ENCODE measurements at places on chromosomes 16 and 17.

- no peak for DNase-seq
Observed at GRCh38 chr16:50160495-50161164, 7.5 kb downstream of the TENT4B start.

DNA sequence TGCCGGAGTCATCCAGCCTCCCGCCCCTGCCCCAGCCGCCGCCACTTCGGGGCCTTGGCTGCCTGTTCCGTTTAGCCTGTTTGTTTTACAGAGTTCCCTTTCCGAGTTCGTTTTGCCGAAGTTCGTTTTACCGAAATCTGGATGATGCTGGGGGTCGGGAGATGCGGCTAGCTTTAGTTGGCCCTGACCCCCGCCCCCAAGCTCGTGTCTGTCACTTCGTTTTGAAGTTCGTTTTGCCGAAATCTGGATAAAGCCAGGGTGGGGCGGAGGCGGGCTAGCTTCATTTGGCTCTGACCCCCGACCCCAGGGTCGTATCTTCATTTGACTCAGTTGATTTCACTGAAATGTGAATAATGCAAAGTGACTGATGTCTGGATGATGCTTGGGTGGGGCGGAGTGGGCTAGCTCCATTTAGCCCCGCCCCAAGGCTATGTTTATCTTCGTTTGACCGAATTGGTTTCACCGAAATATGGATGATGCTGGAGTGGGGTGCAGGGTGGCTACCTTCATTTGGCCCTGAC is 591 bp downstream of the PSMD7 start:
- DNase-seq, result peak; percentile 11

DNA sequence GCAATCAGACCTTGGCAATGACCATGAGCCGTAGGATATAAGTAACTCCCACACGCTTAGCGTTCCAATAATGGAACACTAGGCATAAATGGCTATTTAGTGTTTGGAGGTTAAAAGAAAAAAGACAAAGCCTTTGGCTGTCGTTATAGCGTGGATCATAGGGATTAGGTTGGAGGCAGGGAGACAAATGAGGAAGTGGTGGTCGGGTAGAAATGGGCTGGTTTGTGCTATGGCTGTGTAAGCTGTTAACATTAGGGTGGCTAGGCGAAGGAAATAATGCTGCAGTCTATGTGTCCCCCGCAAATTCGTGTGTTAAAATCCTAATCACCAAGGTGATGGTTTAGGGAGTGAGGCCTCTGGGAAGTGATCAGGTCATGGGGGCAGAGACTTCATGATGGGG is 120.4 kb upstream of the IRX6 start:
- no peak for DNase-seq

DNA sequence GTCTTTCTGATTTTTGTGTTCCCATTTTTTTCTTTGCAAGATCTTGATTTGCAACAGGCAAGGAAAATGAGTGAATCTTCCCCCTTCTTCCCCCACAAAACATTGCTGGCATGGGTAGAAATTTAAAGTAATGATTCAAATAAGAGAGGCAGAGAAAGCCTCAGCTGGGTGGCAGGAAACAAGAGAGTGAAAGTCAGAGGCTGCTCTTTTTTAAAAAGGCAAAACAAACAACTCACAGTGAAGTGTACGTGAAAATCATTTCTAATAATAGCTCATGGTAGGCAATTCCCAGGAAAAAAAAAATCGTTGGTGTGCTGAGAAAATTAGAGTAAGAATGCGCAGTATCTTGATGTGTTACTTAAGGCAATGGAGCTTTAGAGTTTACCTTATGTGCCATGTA is 229.5 kb downstream of the FTO start:
- DNase-seq, result no peak

GRCh38 chr17:56109836-56110235 is 43.4 kb upstream of the ANKFN1 start:
- DNase-seq, result no peak

DNA sequence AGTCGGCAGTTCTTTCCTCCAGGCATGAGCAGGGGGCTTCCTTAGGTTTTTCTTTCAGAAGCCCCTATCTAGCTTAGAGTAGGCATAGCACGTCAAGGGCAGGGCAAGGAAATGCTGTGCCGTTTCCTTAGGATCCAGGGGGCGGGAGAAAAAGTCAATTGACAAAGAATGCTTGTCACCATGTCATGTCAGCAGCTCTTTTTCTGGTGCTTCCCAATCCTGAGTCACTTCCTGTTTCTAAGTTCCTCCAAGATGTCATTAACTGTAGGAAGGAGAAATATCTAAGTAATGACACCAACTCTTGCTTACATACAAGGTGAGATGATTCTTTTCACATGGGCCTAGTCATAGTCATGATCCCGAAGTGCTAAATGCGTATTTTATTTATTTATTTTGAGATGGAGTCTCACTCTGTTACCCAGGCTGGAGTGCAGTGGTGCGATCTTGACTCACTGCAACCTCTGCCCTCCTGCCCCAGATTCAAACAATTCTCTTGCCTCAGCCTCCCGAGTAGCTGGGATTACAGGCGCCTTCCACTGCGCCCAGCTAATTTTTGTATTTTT is 35.2 kb downstream of the GJC1 start:
- no peak for DNase-seq
